CD4-positive, alpha-beta T cell (primary cell): ENCODE measurements at places on chromosomes 12 and 14.

DNA sequence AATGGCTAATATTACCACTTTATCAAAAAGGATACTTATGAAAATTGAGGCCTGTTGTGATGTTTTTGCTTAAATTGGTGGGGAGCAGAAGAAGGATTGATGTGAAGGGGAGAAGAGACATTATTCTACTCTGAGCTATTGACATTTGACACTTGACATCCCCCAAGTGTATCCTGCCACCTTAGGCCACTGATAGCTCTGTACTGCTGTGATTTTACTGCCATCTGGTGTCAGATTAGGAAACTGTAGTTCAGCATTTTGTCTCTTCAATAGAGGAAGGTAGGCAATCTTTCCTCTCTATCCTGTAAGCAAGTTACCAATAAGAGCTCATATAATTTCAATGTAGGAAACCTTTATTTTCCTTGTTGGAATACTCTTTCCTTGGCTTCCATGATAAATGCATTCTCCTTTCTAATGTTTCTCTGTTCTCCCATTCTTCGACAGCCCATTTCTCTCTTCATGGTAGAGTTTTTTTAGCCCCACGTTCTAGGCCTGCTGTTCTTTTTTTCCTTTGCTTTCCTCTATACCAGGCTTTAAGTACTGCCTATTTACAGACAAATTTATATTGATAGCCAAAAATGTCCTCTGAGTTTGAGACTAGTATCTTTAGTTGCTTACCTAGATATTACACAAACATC lies 46.3 kb downstream of the PPHLN1 start:
- H3K4me3 ChIP-seq, result no peak overlapping the region
- no peaks in the 10 kb centered on the region for H3K27me3 ChIP-seq
- DNase-seq, result peak; percentile 74
- H3K4me1 ChIP-seq, result no peaks in the 10 kb centered on the region
- H3K27ac ChIP-seq, result no peak overlapping the region
- H3K36me3 ChIP-seq, result peaks cover 23% of the 10 kb centered on the region

DNA sequence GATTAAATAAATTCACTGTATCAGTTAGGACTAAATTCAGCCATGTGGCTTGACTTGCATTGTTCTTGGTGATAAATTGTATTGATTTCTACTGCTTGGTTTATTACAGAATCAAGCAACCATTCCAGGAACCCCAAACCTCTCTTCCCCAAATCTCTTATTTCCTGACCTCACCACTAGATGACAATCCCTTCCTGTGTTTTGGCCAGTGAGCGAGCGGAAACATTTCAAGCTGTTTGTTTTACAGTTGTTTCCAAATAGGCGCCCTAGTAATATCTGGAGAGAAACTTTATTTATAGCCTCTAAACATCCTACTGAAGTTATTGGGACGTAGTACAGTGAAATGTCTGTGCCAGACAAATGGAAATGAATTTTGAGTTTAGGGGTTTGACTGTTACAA lies 161.1 kb downstream of the SNAPC1 start:
- no peaks in the 10 kb centered on the region for H3K27me3 ChIP-seq
- H3K4me1 ChIP-seq, result no peaks in the 10 kb centered on the region
- no peak for DNase-seq
- H3K27ac ChIP-seq, result no peak overlapping the region
- H3K4me3 ChIP-seq, result no peak overlapping the region

DNA sequence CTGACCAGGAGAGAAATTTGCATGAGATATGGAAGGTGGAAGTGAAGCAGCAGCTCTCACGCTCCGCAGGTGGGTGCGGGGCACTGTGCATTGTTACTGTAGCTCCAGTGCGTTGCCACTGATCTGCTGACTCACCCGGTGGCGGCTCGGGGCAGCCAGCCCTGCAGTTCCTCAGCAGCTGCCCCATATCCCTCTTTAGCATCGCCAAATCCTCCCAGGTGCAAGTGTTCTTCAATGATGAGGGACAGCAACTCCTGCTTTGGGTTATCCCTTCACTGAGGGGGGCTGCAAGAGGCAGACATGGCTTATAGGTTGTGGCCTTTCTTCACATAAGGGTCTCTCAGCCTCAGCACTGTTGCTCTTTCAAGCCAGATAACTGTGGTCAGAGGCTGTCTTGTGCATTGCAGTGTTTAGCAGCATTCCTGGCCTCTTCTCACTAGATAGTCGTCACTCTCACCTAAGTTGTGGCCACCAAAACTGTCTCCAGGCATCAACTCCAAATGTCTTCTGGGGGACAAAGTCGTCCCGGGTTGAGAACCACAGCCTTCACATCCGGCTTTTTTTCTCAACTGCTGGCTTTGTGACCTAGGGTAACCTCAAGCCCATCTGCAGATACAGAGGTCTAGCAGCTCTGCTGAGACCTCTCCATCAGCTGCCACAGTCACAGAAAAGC lies 180.8 kb downstream of the EFCAB11 start:
- no peak overlapping the region for H3K27ac ChIP-seq
- DNase-seq, result peak; percentile 47
- H3K36me3 ChIP-seq, result no peaks in the 10 kb centered on the region
- H3K4me1 ChIP-seq, result peaks cover 18% of the 10 kb centered on the region
- H3K27me3 ChIP-seq, result no peaks in the 10 kb centered on the region
- peak overlapping the region; percentile 20 for H3K4me3 ChIP-seq

DNA sequence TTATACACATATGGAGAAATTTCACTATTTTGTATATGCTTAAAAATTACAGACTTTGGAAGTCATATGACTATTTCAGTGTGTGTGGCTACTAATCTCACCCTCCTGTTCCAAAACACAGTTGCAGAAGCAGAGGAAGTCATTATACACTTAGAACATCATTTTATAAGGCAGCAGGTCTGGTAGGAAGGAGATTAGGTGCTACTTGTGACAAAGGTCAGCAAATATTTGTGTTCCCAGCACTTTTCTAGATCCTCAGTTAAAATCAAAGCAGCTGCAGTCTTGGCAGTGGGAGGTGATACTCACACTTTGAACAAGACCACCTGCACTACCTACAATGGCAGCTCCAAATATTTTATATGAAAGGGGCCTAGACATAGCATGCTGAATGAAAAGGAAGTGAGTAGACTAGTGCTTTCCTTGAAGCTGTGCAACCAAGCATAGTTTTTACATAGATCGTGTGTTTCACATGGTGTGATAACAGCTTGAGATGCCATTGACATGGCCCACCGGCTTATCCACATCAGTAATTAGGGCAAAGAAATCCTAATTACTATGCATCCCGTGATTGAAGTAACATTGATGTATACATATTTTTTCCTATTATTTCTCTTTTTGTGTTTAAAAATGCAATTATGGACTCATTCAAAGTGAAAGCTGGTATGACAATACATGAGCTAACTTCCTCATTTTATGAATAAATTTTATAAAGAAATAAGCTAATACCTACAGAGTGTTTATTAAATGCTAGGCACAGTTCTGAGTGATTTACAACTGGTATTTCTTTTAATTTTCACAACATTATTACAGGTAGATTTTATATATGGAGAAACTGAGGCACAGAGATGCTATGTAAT lies 5.3 kb downstream of the GYS2 start:
- H3K4me3 ChIP-seq, result no peak overlapping the region
- DNase-seq, result no peak
- H3K36me3 ChIP-seq, result no peaks in the 10 kb centered on the region
- no peaks in the 10 kb centered on the region for H3K4me1 ChIP-seq
- no peak overlapping the region for H3K27ac ChIP-seq

DNA sequence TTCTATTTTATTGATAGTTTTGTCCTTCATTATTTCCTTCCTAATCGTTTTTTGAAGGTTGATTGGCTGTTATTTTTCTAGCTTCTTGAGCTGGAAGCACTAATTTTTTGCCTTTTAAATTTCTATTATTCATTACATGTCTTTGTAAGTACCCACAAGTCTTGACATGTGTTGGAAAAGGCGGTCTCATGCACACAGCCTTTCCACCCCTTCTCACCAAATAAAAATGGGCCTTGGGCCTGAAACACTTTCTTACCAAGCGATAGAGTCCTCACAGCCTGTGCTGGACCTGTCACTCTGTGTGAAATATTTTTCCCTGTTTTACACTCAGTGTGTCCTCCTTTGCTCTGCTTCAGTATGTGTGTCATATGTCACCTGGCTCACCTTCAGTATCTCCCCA lies 9.9 kb downstream of the ETNK1 start:
- DNase-seq, result no peak
- H3K4me3 ChIP-seq, result no peak overlapping the region
- no peak overlapping the region for H3K27ac ChIP-seq
- no peaks in the 10 kb centered on the region for H3K27me3 ChIP-seq
- H3K4me1 ChIP-seq, result peaks cover 11% of the 10 kb centered on the region

DNA sequence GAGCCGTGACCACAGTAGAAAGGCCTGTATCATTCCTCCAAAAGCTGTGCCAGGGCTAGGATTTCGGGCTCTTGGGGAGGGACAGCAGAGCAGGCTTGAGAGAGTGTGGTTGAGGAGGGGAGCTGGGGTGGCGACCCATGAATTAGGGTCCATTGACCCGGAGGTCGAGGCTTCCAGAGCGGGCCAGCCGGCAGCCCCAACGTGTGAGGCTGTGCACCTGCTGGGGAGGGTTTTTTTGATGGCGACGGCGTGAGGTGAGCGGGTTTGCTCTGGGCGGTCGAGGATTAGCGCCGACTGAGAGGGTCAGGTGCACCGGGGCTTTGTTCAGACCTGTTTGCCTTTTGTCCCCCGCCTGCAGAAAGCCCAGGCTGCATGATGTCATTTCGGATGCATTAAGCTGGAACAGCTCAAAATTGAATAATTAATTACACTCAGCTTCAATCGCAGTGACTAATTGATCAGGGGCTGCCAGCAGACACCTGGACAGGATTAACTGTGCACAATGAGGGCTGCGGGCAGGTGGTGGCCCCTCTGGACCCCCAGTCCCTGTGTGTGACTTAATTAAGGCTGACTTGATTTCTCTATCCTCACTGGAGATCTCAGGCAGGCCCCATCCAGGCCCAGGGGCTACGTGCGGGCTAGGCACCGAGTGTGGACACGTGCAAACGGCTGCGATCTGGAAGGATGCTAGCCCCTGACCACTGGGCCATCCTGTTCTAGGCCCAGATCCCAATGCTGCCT lies 42.1 kb upstream of the MEG3 start:
- no peaks in the 10 kb centered on the region for H3K27me3 ChIP-seq
- H3K27ac ChIP-seq, result no peak overlapping the region
- no peaks in the 10 kb centered on the region for H3K36me3 ChIP-seq
- no peaks in the 10 kb centered on the region for H3K4me1 ChIP-seq
- no peak overlapping the region for H3K4me3 ChIP-seq
- no peak for DNase-seq

- peaks cover 56% of the 10 kb centered on the region for H3K36me3 ChIP-seq
- H3K27ac ChIP-seq, result no peak overlapping the region
- H3K4me3 ChIP-seq, result no peak overlapping the region
- DNase-seq, result no peak
- H3K27me3 ChIP-seq, result no peaks in the 10 kb centered on the region
Measured at GRCh38 chr12:120720987-120721801, 4.4 kb upstream of the ACADS start.

DNA sequence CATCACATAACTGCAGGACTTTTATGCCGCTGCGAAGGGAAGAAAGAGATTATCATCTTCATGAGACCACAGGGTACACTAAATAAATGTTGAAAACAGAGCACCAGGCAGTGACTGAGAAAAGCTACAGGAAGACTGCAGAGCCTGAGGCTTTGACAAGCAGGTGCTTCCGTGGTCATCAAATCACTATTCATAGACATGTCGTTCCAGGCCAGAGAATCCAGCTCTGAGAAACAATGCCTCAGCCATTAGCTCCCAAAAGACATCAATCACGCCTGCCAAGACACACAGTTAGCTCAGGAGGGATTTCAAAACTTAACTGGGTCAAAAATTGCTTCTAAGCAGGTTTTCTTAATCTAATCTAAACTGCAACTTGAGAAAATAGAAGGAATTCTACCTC lies 47.2 kb upstream of the GARIN6 start:
- H3K4me1 ChIP-seq, result no peaks in the 10 kb centered on the region
- H3K27ac ChIP-seq, result no peak overlapping the region
- no peaks in the 10 kb centered on the region for H3K36me3 ChIP-seq
- no peak overlapping the region for H3K4me3 ChIP-seq
- no peak for DNase-seq
- H3K27me3 ChIP-seq, result no peaks in the 10 kb centered on the region

- no peaks in the 10 kb centered on the region for H3K27me3 ChIP-seq
- no peak overlapping the region for H3K4me3 ChIP-seq
- no peak for DNase-seq
- no peaks in the 10 kb centered on the region for H3K4me1 ChIP-seq
- no peak overlapping the region for H3K27ac ChIP-seq
- H3K36me3 ChIP-seq, result no peaks in the 10 kb centered on the region
Measured at GRCh38 chr12:103687253-103687652, 100.2 kb downstream of the STAB2 start.

DNA sequence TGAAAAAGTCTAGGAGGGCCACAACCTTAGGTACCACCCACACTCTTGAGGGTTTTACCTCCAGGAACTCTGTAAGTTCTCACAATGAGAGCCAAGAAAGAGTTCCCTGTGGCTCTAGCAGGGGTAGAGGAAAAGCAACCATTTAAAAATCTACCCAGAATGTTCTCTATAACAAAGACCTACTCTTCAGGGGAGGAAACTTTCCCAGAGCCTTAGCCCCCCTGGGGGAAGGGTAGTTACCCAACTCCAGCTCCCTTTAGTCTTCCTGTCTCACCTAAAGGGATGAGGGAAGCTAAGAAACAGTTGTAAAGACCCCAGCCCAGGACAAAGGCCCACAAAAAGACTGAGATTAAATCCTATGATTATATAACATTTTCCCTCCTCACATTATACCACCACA lies 46.2 kb upstream of the JDP2 start:
- peaks cover 13% of the 10 kb centered on the region for H3K27me3 ChIP-seq
- DNase-seq, result no peak
- no peak overlapping the region for H3K4me3 ChIP-seq
- no peak overlapping the region for H3K27ac ChIP-seq

DNA sequence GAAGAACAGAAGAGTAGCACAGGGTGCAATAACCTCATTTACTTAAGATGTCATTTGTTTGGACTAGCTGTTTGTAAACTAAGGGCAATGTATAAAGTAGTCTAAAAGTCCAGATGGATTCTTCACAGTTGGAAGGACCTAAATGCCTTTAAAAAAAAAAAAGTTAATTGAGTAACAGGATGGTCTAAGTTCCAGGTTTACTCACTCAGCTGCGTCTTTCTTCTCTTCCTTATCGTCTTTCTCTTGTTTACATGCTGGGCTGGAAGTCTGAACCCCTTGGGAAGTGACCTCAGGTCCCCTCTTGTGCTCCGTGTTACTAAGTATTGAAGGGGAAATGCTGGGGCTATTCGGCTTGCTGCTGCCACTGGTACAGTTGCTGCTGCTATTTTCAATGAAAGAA lies 82.5 kb downstream of the SH2B3 start:
- no peaks in the 10 kb centered on the region for H3K27me3 ChIP-seq
- peaks cover 52% of the 10 kb centered on the region for H3K36me3 ChIP-seq
- H3K27ac ChIP-seq, result no peak overlapping the region
- H3K4me3 ChIP-seq, result no peak overlapping the region
